SK-N-MC (cell line): ENCODE measurements at places on chromosomes 5 and 9.

DNA sequence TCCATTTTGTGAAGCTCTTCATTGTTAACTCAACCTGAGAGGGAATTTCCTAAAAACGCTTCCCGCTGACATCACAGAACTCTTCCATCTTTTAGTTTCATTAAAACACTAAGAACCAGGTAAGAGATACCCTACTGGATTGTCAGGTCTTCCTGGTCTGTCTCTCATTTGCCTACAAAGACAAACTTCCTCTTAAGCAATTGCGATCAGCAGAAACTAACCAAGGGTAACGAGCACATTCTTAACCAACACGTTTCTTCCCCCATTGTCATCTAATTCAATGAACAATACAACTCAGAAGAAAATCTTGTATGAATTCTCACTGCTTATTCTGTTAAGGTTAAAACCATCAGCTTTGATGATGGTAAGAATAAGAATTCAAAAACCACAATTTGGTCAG, 6.6 kb downstream of the FBXW11 start:
- no peak for DNase-seq

GRCh38 chr5:41143131-41143901, 70.0 kb downstream of the C6 start:
- DNase-seq: no peak

DNA sequence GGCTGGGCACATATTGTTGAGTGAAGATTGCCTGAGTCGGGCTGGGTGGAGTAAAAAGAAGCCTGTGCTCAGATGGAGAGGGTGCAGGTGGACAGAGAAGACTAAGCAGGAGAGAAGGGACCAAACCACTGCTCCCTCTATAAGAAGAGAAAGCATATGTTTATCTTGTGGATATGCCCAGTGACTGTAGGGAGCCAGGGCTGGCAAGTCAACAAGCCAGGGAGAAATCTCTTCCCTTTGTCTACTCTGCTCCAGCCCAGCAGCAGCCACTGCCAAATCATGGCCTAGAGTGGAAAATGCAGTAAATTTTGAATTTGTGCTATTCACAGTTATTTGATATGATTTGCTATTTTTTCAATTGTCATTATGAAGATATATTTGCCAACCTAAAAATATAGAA, 33.2 kb upstream of the TRIM36 start:
- DNase-seq: no peak

DNA sequence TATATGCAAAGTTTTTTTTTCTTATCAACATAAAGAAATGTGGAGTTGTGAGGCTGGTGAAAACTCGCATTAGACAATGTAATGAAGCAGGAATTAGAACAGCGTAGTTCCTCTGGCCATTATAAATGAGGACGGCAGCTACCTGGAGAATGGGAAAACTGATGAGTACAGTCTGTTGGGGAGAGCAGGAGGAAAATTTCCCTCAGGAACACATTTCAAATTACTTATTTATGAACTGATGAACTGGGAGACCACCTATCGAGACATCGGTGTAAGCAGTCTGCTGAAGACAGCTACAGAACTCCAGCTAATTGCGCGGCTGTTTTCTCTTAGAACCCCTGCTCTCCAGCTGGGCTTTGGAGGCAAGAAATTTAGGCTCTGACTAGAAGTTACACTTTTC, 343.9 kb upstream of the CLINT1 start:
- no peak for DNase-seq

DNA sequence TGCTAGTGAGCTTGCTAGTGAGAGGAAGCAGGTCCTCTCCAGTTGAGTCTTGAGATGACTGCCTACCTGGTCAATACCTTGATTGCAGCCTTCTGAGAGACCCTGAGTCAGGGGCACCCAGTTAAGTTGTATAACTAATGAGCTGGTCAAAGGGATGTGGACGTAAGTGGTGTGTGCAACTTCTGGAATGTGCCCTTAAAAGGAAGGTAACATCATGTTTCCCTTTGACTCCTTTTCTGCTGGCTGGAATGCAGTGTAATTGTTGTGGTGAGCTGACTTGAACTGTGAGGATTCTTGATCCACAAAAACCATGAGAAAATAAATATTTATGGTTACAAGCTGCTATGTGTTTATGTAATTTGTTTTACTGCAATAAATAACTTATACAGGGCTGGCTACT, 2.4 kb upstream of the SNX2 start:
- no peak for DNase-seq

DNA sequence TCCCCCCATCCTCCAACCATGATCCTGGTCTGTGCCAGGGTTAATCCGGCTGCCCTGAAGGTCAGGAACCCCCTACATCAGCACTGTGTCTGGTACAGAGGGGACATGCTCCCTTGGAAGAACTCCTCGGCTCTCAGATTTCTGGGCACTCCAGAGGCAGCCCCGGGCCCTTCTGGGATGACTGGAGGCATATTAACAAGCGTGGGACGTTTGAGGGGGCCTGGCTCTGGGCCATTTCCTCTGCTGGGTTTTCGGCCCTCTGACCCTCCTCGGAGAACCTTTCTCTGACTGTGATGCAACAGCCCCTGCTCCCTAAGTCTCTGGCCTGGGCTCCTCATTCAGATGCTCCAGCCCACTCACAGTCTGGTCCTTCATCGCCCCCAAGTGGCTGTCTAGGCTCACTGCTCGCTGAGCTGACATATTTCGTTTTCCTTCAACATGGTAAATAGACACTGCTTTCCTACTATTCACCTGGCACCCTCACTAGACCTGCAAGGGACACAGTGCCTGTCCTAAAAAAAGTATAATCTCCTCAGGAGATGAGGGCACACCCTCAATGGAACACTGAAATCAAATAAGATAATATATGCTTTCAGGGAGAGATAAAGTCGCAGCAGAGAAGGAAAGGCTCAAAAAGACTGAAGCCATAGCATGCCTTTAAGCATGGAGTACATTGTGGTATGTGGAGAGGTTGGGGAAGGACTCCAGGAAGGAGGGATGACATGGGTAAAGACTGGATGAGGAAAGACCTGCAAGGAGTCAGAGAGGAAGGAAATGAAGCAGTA, 404.7 kb upstream of the TRPC7 start:
- DNase-seq: peak; percentile 2

GRCh38 chr5:133072021-133072420, 20.2 kb downstream of the HSPA4 start:
- no peak for DNase-seq

GRCh38 chr9:102483651-102484050, 511.5 kb upstream of the CYLC2 start:
- DNase-seq: no peak

- no peak for DNase-seq
Observed at GRCh38 chr5:123433596-123433995, 10.4 kb upstream of the CEP120 start.

GRCh38 chr5:64612344-64612961, 77.8 kb upstream of the SHISAL2B start:
- peak; percentile 34 for DNase-seq

GRCh38 chr5:109805472-109805871, 115.7 kb downstream of the MAN2A1 start:
- DNase-seq: no peak

GRCh38 chr9:87681271-87682061, 44.5 kb upstream of the CTSL start:
- no peak for DNase-seq

- no peak for DNase-seq
Observed at GRCh38 chr5:157864067-157864466, 5.1 kb upstream of the CLINT1 start.

DNA sequence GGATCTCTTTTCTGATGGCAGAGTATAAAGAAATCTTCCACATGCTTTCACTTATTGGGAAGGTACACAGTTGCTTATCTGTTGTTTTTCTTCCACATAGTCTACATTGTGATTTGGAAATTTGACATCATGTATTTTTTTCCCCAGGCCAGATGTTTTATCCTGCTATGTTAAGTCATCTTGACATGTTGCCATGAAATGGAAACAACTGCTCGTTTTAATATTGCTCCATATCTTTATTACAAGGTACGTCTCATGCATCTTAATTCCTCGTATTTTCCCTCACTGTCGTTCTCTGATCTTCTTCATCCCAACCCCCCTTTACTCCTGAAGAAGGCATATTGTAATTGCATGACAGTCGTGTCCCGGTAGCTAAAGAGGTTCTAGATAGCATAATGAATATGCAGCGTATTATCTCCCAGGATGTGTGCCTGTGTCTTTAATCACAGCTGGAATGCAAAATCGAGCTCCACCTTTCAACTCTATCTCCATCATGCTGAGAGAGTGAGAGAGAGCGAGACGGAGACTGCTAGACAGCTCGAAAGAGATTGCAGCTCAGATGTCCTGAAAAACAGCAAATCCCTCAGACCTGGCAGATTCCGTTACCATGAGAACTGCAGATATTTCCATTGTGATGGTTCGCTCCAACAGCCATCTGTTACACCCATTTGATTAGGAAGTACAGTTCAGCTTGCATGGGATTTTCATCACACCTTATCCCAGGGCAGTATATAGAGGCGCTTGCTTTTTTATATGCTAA, 281.7 kb downstream of the TMEM38B start:
- no peak for DNase-seq

DNA sequence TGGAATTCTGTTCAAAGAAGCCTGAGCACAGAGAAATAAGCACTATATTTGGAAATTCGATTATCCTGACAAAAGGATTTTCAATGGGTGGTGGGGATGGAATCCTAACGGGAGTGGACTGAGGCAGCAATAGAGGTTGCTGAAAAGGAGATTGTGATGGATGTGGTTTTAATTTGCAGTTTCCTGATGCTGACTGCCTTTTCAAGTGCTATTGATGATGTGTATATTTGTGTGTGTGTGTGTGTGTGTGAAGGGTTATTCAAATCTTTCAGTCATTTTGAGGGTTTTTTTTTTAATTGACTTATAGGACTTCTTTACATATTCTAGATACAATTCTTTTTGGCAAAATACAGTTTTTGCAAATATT, 614.5 kb downstream of the HINT1 start:
- no peak for DNase-seq

- DNase-seq: no peak
Observed at GRCh38 chr5:82526540-82526939, 248.4 kb upstream of the RPS23 start.

- DNase-seq: no peak
Observed at GRCh38 chr9:133785753-133786370, 47.7 kb upstream of the SARDH start.

- no peak for DNase-seq
Observed at GRCh38 chr9:81390792-81391456, 298.4 kb downstream of the TLE1 start.

GRCh38 chr9:114327749-114328148, 1.9 kb upstream of the ORM2 start:
- no peak for DNase-seq

GRCh38 chr5:174736331-174736721, 11.9 kb downstream of the MSX2 start:
- no peak for DNase-seq

GRCh38 chr9:97517331-97518089, 16.0 kb downstream of the TMOD1 start:
- no peak for DNase-seq

- peak; percentile 71 for DNase-seq
Observed at GRCh38 chr9:14616188-14616982, 76.8 kb downstream of the ZDHHC21 start.
